ENCODE measurements at places on chromosomes 13 and 19. TPM values are rescaled to one million over a fixed set of nuclear protein-coding genes. Genes with fewer than 3 reads are reported as not detected.

The ZNF850 gene
- 5.4 TPM for total RNA-seq

The KLK14 gene
- not detected for total RNA-seq

DNA sequence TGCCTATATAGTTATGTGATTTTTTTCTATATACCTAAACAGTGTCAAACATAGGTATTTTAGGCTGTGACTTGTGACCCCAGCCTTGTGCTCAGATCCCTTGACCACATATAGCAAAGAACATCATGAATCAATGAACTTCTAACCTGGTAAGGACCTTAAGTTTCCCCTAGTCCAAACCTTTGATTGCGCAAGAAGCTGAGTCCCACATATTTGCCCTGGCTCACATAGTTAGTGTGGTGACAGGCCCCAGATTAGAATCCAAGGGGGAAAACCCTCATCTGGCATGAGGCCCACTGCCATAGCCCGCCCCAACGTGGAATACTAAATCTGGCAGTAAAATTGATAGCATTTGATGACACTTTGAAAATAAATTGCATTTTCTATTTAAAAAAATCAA lies 171.8 kb downstream of the MZT1 start:
- DNase-seq, result no peak

GRCh38 chr19:42038666-42039065 lies 31.3 kb downstream of the GRIK5 start:
- no peak for DNase-seq

Data from fibroblast of the aortic adventitia (primary cell).